HFF-Myc (cell line): ENCODE measurements at places on chromosomes 16 and 17.

- DNase-seq, result no peak
These were observed 11.0 kb downstream of the C16orf54 start for GRCh38 chr16:29734786-29735185.

GRCh38 chr17:64398320-64398719 lies 7.7 kb upstream of the PECAM1 start:
- DNase-seq, result no peak

DNA sequence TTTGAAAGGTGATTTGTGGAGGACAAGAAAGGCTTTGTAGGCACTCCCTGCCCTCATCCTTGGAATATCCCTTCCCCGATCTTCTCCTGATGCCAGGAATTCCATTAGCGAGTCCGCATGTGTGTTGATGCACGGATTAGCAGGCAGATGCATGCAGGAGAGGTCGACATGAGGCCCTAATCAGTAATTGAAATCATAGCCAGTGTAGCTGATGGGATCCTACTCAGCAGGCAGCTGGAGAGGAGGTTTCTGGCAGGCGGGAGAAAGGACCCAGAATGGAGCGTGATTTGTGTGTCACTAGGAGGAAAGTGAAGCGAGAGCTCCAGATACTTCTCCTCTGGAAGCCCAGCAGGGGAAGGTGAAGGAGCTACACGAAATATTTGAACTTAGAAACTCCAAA lies 196.3 kb upstream of the CDH11 start:
- DNase-seq, result peak; percentile 69

DNA sequence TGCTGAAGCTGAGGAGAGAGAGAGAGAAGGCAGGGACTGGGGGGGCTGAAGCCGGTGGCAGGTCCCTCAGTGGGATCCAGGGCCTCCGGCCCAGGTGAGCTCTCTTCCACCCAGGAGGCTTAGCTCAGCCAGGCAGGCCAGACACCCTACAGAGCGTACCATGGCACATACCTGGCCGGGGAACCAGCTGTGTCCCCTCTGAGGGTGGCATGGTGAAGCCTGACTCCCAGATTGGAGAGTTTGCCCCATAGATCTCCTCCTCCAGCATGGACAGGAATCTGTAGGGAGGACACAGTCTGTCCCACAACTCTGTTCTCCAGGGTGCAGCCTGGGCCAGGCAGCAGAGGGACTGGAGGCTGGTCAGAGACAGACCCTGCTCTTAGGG lies 3.0 kb downstream of the KAT2A start:
- no peak for DNase-seq

DNA sequence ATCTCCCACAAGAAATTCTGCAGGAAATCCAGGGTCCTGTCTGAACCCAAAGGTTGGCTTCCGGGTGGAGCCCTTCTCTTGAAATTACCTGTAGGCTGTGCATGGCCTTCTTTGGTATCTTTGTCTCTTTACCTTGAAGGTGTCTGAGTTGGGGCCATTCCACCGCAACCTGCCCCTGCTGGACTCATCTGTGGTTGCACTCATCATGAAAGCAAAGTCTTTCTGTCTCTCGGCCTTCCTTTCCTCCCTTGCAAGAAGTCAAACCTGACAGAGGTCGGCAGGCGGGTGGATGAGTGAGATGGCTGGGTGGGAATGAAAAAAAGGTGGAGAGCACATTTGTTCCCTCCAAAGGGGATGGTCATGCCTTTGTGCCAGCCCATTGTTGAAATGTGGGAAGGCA lies 25.1 kb downstream of the SALL1 start:
- no peak for DNase-seq

- no peak for DNase-seq
These were observed 9.2 kb upstream of the MRPL58 start for GRCh38 chr17:75003070-75003956.

- DNase-seq, result no peak
These were observed 29.9 kb downstream of the PLCG2 start for GRCh38 chr16:81808933-81809480.

DNA sequence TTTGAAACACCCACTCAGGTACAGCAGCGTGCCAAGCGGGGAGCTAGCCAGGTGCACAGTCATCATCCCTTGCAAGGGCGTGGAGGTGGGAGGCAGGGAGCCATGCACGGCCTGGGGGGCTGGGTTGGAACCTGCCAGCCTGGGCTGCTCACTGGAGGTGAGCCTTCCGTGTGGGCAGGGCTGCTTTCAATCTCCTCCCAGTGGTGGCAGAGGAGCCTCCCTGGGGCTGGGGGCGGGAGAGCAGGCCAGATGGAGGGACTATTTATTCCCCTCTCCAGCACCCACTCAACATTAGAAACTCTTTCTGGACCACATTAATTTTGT lies 90.3 kb downstream of the KATNIP start:
- no peak for DNase-seq

DNA sequence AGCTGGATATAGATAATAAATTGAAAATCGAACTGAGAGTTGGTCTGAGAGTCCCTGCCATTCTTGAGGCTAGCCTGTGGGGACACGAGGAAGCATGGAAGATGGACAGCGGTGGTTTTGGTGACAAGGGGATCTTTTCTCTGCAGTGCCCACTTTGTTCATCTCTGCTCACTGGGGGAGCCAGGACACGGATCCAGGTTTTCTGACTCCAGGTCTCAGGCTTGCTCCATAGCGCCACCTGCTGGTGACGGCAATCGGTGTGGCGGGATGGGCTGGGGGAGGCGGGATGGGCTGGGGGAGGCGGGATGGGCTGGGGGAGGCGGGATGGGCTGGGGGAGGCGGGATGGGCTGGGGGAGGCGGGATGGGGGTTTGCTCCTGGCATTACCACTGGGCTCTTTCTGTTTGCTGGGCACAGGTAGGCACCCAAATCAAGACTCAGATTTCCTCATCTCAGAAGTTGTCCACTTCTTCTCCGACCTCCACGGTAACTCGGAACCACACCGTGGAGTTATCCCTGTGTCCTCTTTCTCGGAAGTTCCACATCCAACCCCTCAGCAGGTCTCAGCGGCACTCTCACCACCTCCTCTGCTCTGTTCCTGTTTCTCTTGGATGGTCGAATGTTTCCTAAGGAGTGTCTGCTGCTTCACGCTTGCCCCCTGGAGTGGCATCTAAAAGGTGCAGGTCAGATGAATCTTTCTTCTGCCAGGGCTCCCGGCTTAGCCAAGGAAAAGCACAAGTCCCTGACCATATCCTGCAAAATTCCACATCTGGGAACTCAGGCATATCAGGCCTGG lies 142.4 kb downstream of the CYLD start:
- no peak for DNase-seq

- no peak for DNase-seq
These were observed 121.6 kb downstream of the DNAH9 start for GRCh38 chr17:11719856-11720255.

DNA sequence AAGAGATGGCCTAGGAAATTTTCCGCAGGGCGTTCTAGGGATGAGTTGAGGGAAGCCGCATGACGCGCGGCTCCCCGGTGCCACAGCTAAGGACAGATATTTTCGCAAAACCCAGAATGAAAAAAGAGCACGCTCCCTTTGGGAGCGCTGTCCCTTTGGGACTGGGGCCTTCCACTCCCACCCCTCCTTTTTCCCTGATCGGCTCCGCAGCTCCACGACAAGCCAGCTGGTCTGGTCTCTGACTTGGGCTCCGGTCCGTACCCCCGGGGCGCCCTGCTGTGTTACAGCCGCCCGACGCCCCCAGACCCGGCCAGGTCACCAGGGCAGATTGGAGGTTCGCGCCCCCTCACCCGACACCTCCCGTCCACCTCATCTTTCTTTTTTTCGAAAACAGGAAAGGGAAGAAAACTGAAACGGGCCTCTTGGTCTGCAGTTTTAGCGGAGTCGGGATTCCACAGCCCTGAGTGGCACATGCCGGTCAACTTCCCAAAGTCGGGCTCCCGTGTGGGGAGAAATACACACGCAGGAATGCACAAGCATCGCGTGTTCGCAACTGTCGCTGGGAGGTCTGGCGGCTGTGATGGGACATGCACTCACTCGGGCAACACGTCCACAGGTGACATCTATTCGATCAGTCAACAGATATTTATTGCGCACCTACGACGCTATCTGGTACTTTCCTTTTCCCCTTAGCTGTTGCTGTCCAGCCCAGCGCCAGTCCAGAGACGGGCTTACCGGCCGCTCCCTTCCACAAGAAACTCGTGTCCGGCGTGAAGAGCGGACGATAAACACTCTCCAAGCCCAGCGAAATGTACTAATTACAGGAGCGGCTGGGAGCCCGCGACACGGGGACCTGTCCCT lies 3.9 kb upstream of the SOX9 start:
- no peak for DNase-seq

DNA sequence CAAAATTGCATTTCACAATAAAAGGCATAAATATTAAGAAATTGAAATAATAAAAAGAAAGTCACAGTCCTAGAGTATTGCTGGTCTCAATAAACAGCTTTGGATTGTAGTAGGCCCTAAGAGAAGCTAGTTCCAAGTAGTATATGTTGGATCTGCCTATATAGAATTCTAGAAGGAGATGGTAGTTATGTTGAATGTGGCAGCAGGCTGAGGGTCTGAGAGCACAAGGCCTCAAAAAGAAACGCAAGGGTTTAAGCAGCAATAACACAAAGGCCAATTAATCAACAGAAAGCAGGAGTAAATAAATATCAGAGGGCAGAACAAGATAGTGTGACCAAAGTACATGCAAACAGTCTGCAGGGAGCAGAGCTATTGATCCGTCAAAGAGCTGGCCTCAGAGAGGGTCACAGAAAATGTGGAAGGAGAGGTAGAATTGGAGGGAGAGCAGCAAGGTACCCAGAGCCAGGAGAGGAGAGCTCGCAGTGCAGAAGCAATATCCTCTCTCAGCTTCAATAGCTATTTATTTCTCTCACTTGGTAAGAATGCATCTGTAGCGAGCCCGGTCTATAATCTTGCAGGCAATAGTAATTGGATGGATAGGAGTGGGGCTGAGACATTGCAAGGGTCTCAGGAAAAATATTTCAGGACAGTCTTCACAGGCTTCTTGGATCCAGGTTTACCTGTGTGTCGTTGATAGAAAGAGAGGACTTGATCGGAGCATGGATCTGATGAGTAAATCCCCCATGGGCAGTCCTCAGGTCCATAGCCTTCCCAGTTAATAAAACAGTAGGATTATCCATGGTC lies 25.1 kb upstream of the MED13 start:
- DNase-seq, result no peak

DNA sequence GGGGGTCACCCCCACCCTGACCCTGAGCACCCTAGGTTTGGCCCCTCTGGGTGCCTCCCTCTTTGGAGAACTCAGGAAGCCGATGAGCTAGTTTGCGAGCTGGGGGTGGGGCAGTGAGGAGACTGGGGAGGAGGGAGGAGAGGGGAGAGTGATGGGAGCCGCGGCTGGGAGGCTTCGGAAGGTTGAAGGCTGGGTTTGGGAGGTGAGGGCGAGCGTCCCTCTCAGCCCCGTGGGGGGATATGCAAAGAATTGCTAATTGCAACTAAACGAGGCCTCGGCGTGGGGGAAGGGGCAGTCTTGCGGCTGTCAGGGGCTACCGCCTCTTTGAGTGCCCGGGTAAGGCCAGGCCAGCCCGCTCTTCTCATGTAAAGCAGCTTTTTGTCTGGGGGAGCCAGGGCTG lies 17.6 kb upstream of the FZD2 start:
- no peak for DNase-seq

- DNase-seq, result no peak
These were observed 5.9 kb downstream of the SLC5A11 start for GRCh38 chr16:24851700-24852099.

- DNase-seq, result no peak
These were observed 692.5 kb downstream of the WWOX start for GRCh38 chr16:78791926-78792325.

DNA sequence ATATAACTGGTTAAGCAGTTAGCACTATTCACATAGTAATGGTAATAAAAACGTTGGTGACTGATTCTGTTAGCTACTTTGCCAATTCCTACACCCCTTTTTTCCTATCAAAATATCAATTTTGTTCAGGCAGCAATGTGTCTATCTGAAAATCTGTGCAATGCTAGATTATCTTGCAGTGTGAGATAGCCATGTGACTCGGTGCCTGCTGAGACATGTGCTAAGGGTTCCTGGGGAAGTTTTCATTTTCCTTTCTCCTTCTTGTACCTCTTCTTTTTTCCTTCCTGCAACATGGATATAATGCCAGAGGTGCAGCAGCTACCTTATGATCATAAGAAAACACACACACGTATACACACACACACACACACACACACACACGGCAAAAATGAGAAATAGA lies 100.5 kb upstream of the SHISA6 start:
- no peak for DNase-seq

- no peak for DNase-seq
These were observed 47.2 kb upstream of the SKAP1 start for GRCh38 chr17:48477221-48477620.

DNA sequence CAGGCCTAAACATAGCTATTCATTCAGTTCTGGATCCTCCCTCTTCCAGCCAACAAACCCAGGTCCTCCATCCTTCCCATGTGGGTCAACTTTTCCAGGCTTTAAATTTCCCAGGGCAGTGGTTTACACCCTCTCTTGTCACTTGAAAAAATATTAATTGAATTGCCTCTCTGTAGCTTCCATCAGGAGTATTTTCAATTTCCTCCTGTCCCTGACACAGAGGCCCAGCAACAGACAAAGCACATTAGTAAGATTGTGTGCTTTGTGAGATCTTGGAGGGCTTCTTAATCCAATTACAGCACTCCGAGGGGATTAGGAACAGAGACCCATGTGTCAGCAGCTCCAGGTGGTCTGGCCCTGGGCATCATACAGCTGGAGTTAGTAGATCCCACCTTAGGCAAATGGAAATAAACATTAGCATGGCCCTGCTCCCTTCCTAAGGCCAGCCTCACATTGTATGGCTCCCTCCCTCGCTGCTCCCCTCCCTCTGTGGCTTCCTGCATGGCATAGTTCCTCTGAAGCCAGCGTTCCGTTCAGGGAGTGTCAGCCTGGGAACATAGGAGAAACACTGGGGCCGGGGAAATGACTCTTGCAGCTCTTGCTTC lies 132.7 kb upstream of the HSBP1 start:
- DNase-seq, result no peak

DNA sequence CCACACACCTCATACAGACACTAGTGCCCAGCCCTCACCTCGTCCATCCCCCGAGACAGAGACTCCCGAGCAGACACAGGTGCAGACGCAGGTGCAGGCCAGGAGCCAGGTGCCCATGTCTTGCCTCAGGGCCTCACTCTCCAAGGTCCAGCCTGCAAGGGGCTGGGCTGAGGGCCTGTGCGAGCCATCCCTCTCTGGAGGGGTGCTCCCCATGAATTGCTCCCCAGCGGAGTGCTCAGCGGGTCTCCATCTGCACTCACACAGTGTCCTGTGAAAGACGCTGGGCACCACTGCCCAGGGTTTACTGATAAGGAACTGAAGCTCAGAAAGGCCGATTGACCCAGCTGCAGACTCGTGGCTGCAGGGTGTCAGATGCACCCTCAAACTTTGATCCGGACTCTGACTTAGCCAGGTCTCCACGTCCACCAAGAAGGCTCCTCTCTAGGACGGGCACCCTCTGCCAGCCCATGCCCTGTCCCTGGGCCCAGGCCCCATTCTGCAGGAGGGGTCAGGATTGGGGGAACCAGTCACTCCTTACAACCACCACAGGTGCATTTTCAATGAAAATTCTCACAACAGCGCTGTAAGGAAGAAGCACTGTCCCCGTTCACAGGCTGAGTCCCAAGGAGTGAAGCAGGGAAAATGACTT lies 16.9 kb downstream of the POLR3K start:
- no peak for DNase-seq
